ENCODE measurements at places on chromosomes 2 and 18. TPM values are rescaled to one million over a fixed set of nuclear protein-coding genes. Genes with fewer than 3 reads are reported as not detected.

The APLF gene
- total RNA-seq = 6.6 TPM

The BCS1L gene
- 20.4 TPM for total RNA-seq

The TUBB6 gene
- total RNA-seq = 65.6 TPM

The GLI2 gene
- 0.51 TPM for total RNA-seq

The METTL8 gene
- total RNA-seq = 37.0 TPM

The MLPH gene
- total RNA-seq = 0.35 TPM

The LBH gene
- total RNA-seq = 123 TPM

The SULT1C4 gene
- total RNA-seq = 0.57 TPM

The CNGA3 gene
- not detected for total RNA-seq

The RAB27B gene
- total RNA-seq = 3.4 TPM
